ENCODE measurements at places on chromosomes 12 and 14. TPM values are rescaled to one million over a fixed set of nuclear protein-coding genes. Genes with fewer than 3 reads are reported as not detected.

The AQP2 gene
- total RNA-seq, result not detected

The ADAM21 gene
- total RNA-seq, result not detected

The BHLHE41 gene
- total RNA-seq, result 0.33 TPM

The RTL1 gene
- total RNA-seq, result not detected

The PLEKHG7 gene
- not detected for total RNA-seq

The PZP gene
- not detected for total RNA-seq

The ANKRD33 gene
- total RNA-seq, result 0.81 TPM
